Left hindlimb (tissue), 1 donor: ENCODE measurements at places on chromosomes 4 and X.

GRCh38 chrX:118207831-118208453 is 91.3 kb upstream of the KLHL13 start:
- no peak for DNase-seq

DNA sequence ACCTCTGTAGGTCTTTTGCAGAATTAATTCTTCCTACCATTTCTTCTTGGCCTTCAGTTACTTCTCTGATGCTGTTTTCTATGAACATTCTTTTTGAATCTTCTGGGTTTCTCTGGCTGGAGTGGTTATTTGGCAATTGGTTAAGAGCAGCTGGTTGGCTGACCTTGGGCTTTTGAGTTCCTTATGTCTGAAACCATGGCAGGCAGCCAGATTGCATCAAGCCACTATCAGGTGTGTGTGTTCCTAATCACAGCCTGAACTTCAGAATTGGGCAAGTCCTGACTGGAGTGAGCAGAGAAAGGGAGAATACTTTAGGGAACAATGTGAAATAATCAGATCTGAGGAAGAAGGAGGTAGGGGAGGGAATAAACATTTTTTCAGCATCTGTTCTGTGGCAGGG is 90.2 kb downstream of the ARHGAP10 start:
- no peak for DNase-seq

- DNase-seq, result no peak
Measured at GRCh38 chrX:41289095-41289494, 44.9 kb upstream of the DDX3X start.

- DNase-seq, result no peak
Measured at GRCh38 chr4:67712650-67713528, 11.9 kb upstream of the UBA6 start.

GRCh38 chr4:8403173-8403753 is 37.3 kb downstream of the ACOX3 start:
- peak; percentile 87 for DNase-seq

DNA sequence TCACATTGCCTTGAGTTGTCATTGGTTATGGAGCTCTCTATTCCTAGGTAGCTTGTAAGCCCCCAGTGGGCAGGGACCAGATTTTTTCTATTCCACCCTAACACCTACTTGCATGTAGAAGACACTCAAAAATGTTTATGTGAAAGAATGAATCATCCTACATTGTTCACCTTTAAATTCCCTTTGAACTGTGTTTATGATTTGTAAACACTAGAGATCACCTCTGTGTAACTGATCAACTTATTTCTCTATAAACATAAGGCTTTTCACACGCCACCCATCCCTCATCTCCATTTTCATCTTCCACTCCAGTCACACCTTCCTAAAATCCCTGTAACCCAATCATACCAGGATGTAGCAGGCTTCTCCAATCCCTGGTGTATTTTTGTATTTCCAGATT is 142.6 kb upstream of the LEF1 start:
- DNase-seq, result no peak

DNA sequence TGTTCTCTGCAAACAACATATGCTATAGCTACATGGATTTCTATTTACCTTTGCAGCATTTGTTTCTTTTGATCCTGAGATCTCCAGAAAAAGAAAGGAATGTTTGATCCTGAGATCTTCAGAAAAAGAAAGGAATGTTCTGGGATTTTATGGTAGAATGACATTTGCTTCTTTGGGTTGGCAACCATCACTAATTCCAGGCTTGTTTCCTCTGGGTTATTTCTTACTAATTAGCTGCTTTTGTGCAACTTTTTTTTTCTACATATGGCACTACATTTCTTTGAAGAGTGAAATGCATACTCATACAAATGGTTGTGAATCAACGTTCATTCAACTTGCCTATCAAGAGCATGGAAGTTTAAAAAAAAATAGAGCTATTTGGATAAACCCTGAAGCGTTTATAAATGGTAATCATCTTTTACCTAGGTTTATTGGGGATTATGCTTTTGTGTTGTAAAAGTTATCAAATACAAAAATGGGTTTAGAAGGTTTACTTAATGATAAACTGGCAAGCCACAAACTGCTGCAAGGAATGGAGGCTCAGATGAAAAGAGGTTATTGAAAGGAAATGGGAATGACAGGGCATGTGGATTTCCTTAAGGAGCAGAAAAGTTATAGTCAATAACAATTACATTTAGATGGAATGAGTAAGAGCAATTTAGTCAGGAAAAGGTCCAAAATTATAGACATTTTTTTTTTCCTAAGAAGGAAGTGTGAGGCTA is 95.6 kb upstream of the PCDH18 start:
- DNase-seq, result no peak

DNA sequence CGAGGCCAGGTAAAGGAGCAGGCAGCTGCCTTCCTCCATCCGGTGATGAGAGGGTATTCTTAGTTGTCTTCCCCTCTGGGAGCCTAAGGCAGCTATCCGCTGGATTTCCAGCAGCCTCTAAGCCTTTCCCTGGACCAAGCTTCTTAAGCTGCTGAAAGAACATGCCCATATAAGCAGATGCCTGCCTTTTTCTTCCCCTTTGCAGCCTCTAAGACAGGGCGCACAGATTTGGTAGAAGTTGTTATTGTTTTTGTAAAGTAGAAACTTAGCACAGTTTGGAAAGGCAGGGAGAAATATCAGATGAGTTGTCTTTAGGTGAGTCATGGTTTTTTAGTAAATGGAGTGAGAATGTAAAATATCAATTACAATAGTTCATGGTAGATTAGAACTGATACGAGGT is 210.8 kb downstream of the ARHGAP10 start:
- no peak for DNase-seq

GRCh38 chrX:35868501-35868900 is 51.0 kb upstream of the CFAP47 start:
- DNase-seq, result no peak

GRCh38 chrX:109782994-109783700 is 50.1 kb upstream of the ACSL4 start:
- no peak for DNase-seq

GRCh38 chrX:54923376-54923775 is 2.8 kb downstream of the TRO start:
- DNase-seq, result no peak

GRCh38 chrX:110276778-110277177 is 41.1 kb downstream of the AMMECR1 start:
- DNase-seq, result no peak

DNA sequence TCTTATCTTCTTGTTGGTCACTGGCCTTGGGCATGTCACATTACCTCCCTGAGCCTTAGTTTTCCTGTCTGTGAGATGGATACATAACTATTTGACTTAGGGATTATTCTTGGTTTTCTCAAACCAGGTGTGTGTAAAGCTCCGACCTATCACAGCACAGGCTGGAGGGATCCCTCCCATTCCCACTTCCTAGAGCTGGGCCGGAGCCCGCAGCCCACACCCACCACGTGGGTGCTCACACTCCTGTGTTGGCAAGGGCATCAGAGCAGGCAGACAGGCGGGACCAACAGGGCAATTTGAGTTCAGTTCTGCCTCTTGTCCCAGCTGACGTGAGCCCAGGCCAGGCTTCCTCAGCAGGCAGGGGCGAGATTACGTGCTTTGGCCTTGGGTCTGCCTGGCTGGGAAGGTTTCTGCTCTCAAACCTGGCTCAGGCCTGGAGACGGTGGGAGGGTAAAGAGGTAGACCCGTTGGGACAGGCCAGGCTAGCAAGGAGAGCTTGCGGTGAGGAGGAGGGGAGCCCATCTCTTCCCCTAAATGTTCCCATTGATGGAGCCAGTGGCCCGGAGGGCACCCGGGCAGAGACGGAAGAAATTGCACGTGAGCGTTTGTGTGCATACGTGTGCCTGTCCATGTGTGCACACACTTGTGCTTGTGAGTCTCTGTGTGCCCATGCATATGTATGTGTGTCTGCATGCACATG is 734 bp upstream of the SH3TC1 start:
- DNase-seq, result no peak

- DNase-seq, result no peak
Measured at GRCh38 chr4:10047967-10048366, 26.7 kb upstream of the SLC2A9 start.

DNA sequence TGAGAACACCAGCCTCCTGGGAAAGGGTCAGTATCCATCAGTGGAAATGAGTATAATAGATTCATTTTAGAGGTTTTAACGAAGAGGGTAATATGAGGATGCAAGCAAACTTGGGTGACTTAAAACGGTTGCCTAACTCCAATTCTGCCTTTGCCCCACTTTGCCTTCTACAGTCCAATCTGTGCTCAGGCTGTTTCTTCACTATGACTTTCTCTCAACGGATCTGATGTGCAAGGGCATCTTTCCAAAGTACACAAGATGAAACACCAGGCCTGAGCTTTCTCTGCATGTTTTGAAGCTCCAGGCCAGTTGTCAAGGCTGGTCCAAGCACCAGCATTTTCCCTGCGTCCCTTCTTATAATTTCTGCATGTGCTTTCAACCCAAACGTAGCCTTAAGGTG is 68.0 kb upstream of the TMEM164 start:
- DNase-seq, result no peak

- no peak for DNase-seq
Measured at GRCh38 chr4:108536577-108536976, 83.8 kb upstream of the RPL34 start.

- no peak for DNase-seq
Measured at GRCh38 chr4:113452868-113453620, 308.5 kb downstream of the CAMK2D start.
